Chondrocyte (in vitro differentiated cells): ENCODE measurements at places on chromosomes 1 and 21.

DNA sequence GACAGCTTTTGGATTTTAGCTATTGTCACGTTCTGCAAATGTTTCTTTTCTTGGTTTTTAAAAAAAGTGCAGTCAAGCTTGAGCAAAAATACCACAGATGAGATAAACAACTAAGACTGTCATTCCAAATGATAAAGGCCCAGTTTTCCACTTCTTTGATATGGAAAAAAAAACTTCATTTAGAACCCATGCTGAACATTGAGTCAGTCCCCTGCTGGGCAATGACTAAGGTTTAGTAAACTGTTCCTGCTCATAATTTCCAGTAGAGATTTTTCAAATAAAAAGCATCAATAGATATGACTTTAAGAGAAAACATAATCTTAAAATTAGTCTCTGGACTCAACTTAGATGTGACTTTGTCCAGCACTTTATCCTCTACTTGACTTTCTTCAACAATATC, 167.9 kb upstream of the C8B start:
- no peak for DNase-seq

GRCh38 chr1:197896301-197896700, 6.1 kb upstream of the C1orf53 start:
- DNase-seq = no peak

DNA sequence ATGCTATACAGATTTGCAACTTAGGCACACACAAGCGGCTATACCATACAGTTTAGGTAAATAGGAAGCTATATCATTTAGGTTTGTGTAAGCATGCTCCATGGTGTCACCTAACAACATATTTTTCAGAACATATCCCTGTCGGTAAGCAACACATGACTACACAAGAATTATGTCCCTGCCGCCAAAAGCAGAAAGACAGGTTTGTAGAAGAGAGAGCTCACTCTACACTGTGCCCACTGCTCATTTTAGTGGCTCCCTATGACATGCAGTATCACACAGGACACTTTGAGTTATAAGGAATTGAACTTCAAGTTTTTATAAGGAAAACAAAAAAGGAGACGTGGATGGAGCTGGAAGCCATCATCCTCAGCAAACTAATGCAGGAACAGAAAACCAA, 132.5 kb upstream of the KAZN start:
- no peak for DNase-seq

- no peak for DNase-seq
Observed at GRCh38 chr1:78640462-78640861, 9.2 kb upstream of the IFI44 start.

GRCh38 chr1:183831311-183831710, 26.4 kb downstream of the RGL1 start:
- no peak for DNase-seq

GRCh38 chr1:234579967-234580366, 30.0 kb downstream of the IRF2BP2 start:
- DNase-seq = no peak

- DNase-seq = no peak
Observed at GRCh38 chr1:89065079-89065868, at the start of gene GBP1. TSS of gene GBP1 (minus strand) at chr1:89065208. CDS start at chr1:89063234, 1,974 bp downstream.

- no peak for DNase-seq
Observed at GRCh38 chr1:23463286-23463685, 20.7 kb downstream of the ASAP3 start.

DNA sequence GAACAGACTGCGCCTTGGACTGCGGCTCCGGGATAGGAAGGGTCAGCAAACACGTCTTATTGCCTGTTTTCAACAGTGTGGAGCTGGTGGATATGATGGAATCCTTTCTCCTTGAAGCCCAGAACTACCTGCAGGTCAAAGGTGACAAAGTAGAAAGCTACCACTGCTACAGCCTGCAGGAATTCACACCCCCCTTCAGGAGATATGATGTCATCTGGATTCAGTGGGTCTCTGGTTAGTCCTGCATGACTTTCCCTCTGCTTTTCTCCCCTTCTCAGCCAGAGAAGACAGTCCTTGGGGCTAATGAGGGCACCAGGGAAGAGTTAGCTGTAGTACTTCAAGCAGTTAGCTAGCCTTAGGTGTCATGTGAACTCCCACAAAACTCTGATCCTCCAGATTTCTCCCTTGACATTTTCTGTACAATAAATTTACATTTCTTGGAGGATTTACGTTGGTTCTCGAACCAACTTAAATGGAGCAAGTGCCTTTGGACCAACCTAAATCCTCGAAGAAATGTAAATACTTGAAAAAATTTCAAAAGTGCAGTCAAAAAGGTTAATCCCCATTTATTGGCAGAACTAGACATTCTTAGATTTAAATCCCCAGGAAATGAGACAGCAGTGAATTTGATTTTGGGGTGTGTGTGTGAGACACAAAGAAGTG, 20.9 kb downstream of the NTMT2 start:
- no peak for DNase-seq
